ENCODE measurements at places on chromosomes 6 and 20.

DNA sequence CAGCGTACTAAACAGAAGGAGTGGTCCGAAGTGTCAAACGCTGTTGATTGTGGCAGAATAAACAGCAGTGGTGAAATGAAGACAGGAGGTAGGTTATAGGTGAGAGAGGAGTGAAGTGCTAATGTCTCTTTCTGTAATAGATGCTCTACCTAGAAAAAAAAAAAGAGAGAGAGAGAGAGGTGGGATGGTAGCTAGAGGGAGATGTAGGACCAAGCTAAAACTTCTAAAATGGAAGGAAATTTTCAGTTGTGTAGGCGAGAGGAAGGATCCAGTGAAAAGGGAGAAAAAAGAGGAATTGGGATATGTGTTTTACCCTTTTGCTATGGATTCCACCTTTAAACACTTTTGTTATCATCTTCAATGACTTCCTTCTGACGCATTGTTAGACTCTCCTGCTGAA, 126.5 kb upstream of the BMP2 start:
- no peak for DNase-seq

DNA sequence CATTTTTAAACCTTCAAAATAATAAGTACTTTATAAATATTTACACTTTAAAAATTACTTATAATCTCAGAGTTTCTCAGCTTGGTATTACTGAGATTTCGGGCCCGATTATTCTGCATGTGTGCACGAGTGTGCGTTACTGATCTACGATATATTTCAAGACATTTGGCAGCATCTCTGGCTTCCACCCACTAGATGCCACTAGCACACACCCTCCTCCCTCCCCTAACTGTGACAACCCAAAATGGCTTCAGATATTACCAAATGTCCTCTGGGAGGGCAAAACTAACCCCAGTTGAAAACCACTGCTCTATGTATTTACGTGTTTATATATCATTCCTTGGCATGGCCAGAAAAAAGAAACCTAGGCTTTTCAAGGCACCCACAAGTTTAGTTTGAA, 95.9 kb downstream of the FYN start:
- no peak for DNase-seq

DNA sequence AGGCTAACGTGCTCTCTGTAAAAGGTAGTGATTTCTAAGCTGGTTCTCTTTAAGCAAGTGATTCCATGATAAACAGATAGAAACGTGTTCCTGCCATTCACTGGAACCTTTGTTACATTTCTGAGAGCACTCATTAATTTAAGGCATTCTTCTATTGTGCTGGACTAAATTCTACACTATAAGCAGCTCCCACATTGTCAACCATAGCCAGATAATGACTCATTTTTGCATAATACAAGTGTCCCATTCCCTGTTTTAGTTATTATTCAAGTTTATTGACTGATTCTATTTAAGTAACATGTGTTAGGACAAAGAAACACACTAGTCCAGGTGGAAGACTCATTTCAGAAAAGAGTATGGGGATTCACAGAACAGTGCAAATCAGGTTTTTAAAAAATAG, 13.5 kb upstream of the XRN2 start:
- DNase-seq = no peak

DNA sequence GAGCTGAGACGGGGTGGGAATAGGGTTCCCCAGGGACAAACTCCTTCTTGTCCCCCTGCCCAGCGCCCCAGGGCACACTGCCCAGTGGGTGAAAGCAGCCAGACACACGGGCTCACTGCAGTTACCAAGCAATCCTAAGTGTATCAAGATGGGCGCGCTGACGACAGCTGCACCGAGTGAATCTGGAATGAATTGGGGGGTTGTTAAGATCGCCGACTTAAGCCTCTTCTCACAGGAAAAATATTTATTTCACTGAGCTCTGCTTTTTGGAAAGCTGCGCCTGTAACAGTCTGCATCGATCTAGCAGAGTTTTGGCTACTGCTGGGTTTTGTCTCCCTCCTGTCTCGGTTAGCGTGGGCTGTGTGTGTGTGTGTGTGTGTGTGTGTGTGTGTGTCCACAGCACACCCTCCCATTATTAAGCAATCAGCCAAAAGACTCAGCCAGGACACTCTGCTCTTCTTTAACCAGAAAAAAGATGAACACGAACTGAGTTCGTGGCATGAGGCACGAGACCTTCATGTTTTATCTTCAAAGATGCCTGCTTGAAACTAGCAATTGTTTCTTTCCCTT, 35.9 kb downstream of the RIPOR3 start:
- DNase-seq = peak; percentile 88

DNA sequence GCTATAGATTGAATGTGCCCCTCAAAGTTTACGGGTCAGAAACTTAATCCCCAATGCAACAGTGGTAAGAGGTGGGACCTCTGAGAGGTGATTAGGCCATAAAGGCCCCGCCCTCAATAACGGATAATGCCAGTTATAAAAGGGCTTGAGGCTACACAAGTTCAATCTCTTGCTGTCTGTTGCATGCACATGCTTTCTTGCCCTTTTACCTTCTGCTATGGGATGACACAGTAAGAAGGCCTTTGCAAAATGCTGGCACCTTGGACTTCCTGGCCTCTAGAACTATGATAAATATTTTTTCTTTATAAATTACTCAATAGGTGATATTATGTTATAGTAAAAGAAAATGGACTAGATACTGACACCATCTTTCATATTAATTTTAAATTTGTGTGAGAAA, 806.1 kb downstream of the TENT5A start:
- no peak for DNase-seq

DNA sequence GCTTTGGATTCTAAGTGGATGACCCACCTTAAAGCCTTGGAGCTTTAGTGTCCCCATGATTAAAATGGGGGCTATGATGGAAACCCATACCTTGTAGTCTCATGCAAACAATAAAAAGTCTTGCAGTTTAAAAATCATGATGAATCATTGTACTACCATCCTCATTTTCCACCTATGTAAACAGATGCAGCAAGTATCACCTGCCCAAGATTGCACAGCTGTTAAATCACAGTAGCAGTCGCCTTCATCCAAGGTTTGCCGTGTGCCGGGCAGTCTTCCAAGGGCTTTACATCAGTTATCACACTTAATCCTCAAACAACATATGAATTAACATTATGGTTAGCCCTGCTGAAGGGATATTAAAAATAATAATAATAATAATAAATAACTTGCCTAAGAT, 210.3 kb downstream of the FOXA2 start:
- DNase-seq = no peak

DNA sequence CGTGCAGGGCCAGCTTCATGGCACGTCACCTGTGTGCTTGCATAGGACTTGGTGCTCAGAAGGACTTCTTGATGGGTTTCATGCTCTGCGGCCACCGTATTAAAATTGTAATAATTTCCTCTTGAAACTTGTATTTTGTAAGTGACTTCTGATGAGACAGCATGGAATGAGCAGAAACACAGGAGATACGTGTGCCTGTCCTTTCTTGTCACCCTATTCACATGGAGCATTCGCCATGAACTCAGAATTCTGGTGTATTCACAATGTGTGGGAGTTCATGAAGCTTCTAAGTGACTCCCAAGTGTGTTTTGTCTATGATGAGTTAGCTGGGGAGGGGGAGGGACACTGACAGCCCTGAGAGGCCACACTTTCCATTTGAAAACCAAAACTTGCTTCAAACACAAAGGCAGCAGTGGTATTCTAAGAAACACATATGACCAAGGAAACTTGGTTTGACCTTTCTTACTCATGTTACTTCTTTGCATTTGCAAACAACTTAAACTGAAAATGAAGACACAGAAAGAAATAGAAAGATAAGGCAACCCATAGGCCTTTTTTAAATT, 92.1 kb upstream of the NEDD9 start:
- no peak for DNase-seq

DNA sequence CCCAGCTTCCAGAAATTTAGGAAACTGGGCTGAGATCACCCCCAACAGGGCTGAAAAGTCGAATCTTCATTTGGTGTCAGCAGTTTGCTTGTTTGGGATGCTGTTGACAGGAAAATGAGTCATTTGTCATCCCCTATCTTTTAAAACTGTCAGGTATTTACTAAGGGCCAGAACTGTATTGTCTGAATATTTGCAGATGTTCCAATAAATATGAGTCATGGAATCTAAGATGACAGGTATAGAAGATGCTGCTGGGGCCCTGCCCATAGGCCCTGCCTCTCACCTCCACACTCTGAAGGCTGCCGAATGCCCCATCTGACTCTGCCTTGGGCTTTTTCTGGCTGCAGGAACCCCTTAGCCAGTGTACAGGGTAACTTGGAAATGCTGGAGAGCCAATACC, 3.9 kb downstream of the ETV7 start:
- no peak for DNase-seq

GRCh38 chr6:42025066-42025844, 25.1 kb upstream of the TAF8 start:
- DNase-seq = no peak

DNA sequence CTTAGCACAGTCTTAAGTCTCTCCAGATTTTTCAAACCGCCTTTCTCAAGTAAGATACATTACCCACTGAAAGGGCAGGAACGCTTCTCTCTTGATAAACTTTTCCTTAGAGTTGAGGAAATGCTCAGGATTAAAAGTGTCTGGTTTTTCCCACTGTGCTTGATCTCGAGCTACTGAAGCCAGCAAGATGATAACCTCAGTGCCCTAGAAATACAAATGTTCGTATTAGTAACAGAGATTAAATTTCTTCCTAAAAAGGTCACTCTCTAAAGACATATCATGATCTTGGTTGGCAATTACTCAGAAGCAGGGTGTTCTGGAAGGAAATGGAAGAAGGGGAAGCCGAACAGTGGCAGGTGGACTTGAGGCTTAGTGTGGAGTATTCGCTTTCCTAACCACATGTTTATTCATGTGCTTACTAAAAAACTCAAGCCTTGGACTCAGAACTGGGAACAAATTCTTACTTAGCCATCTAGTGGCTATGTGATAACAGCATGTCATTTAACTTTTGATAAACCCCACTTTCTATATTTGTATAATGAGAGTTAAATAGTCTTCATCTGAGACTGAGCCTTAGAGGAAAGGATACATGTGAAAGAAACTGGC, 20.1 kb downstream of the C6orf141 start:
- no peak for DNase-seq

DNA sequence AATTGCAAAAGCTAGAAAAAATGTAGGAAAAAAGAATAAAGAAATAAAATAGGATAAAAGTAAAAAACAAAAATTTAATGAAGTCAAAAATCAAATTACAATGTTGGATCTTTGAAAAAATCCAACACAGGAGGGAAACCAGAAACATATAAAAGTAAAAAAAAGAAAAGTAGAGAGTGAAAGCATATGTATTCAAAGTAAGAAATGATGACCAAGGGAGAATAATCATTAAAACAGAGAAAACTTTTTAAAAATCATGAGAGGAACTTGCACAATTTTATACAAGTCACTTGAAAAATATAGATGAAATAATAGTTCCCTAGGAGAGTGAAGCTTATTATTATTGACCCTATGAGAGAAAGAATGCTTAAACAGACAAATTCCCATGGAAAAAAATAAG, 138.2 kb downstream of the COL21A1 start:
- no peak for DNase-seq

GRCh38 chr6:35733633-35734032, 3.2 kb upstream of the ARMC12 start:
- no peak for DNase-seq

- no peak for DNase-seq
These were observed 170.3 kb downstream of the FUT9 start for GRCh38 chr6:96186094-96186493.

GRCh38 chr20:436476-436875, 25.9 kb downstream of the TBC1D20 start:
- DNase-seq = no peak

- DNase-seq = no peak
These were observed 269.8 kb downstream of the CDH4 start for GRCh38 chr20:61521687-61522420.

GRCh38 chr6:79684876-79685275, 53.7 kb downstream of the SH3BGRL2 start:
- no peak for DNase-seq

GRCh38 chr20:19497064-19497463, 261.0 kb upstream of the RIN2 start:
- DNase-seq = no peak

GRCh38 chr20:709423-709822, 33.8 kb upstream of the SCRT2 start:
- DNase-seq = peak; percentile 69

DNA sequence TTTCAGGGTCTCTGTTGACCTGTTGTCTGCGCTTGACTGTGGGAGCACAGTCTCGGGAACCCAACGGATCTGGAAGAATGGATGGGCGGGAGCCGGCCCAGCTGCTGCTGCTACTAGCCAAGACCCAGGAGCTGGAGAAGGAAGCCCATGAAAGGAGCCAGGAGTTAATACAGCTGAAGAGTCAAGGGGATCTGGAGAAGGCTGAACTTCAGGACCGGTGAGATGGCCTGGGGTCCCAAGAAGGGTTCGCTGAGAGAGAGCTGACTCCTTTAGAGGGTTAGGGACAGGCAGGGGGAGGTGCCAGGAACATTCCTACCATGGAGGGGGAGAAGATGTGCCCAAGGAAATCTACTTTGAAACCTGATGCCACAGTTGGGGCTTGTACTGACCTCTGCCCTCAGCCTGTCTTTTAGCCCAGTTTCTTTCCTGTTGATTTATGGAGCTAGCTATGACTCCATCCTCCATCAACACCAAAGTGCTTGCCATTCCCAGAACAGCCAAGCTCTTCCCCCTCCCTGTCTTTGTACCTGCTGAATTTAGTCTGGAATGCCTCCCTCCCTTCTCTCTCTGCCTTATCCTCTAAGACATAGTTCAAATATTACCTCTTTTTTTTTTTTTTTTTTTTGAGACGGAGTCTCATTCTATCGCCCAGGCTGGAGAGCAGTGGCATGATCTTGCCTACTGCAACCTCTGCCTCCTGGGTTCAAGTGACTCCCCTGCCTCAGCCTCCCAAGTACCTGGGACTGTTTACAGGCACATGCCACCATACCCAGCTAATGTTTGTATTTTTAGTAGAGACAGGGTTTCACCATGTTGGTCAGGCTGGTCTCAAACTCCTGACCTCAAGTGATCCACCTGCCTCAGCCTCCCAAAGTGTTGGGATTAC, 12.2 kb downstream of the CEP250 start:
- DNase-seq = no peak

DNA sequence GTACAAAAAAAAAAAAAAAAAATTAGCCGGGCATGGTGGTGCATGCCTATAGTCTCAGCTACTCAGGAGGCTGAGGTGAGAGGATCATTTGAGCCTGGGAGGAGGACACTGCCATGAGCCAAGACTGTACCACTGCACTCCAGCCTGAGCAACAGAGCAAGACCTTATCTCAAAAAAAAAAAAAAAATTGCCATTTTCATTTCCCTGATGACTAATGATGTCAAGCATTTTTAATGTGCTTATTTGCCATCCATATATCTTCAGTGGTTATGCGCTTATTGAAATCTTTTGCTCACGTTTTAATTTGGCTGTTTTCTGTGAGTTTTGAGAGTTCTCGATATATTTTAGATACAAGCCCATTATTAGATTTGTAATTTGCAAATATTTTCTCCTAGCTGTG, 46.7 kb downstream of the PFDN4 start:
- no peak for DNase-seq

DNA sequence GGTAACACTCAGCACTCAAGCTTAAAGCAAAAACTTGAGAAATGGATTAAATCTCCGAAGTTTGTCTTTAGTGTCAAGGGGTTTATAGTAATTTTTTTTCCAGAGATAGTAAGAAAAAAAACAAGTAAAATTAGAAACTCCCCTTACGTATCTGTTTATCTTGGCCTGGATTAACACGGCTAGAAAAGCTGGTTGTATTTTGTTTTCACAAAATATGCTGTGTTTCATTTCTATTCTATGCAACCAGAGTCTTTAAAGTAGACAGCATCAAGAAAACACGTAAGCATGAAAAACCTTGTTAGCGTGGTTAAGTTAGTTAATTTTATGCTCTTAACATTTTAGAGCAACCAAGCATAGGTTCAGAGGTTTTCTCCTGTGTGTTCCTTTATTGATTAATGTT, 21.8 kb upstream of the ERVFRD-1 start:
- no peak for DNase-seq

Measured in testis (tissue), 5 donors.